GM13977 (cell line): ENCODE measurements at places on chromosomes 4 and X.

GRCh38 chrX:49100704-49101628 lies 21.3 kb upstream of the WDR45 start:
- peak; percentile 97 for DNase-seq

GRCh38 chr4:54842656-54843055 lies 184.9 kb downstream of the KIT start:
- no peak for DNase-seq

DNA sequence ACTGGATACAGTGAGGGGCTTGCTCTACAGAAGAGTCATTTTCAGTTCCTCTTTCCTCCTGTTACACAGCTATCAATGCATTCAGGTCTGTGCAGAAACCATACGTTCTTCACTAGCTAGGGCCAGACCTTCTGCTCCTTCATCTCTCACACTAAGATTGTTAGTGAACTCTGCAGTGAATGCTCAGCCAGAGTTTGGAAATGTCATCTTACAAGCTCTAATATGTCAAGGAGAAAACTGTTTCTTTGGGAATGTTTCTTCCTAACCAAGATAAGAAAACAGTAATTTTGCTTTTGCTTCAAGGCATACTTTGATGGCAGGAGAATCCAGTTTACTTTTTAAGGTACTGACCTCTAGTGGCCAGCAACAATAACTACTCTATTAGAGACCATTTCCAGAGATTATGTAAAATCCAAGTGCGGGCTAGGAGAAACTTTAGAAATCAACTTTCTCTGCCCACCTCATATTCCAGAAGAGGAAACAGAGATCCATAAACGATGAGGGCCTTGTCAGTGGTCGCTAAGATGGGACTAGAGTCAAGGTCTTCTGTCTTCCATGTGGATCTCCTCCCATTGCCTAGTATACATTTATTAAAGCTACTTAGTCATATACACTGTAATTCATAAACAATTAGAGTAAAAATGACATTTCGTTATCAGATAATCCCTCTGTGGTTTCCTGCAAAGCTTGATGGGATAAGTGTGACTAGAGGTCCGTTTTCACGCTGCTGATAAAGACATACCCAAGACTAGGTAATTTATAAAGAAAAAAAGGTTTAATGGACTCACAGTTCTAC lies 12.1 kb upstream of the CC2D2A start:
- DNase-seq: peak; percentile 32

DNA sequence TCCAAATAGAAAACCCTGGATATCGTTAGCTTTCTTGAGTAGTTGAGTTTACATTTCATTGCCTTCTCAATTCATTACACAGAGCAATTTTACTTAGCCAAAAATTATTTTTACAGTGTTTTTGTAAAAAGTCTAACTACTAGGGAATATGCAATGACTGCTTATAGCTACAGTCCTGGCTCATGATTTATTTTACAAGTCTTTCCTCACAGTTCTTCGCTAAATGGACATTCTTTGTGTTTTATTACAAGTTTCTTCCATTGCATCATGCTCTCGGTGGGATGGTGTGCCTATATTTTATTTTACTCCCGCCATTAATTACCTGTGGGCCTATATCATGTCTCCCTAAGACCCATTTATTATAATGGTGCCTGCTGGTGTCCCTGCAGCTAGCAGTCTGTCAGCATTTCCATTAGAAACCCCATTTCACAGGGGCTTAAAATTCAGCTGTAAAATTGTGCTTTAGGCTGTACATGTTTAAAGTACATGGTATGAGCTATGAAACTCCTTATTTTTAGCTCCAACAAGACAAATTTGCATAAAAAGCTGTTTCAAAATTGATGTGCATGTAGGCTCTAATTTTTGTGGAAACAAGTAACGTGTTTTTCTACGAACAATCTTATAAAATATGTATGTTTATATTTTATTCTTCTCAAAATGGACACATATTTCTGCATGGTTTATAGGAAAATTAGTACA lies 227.4 kb downstream of the SLC7A11 start:
- no peak for DNase-seq

DNA sequence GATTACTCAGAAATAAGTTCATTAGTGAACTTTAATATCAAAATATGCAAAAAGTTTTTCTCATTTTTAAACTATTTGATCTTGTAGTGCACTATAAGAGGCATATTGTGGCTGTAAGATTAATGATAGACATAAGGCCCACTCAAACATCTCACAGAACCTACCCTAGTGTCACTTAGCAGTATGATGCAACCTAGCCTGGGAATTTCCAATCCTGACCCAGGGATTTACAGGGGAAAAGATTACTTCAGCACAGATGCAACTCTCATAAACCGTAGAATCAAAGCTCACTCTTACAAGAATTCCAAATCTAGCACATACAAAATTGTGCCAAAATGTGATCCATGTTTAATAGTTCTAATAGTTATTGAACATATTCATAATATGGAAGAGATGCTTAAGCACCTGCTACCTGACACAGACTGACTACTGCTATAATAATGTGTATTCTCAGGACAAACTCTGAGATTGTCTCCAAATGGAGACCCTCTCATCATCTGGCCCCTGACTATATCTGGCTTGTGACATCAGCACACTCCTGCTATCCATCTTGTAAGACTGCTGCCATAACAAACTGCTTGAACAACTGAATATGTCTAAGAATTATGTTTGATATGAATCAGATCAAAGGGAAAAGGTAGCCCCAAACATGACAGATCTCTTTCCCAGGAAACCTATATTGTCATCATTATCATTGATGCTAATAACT lies 271.9 kb downstream of the PABPC4L start:
- no peak for DNase-seq

DNA sequence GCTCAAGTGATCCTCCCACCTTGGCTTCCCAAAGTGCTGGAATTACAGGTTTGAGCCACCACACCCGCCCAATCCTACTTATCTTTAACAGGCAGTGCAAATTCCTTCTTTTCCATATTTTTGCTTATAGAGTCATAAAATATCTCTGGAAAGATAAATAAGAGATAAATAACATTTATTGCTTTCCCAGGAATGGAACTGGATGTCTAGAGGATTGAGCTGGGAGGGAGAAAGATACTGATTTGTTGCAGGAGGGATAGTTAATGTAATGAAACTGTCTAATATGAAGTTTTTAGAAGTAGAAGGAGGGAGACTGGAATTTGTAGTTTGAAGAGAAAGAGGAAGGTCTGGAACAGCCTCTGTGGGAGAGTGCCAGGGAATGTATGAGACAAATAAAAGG lies 20.2 kb downstream of the ITGB1BP2 start:
- DNase-seq: no peak

DNA sequence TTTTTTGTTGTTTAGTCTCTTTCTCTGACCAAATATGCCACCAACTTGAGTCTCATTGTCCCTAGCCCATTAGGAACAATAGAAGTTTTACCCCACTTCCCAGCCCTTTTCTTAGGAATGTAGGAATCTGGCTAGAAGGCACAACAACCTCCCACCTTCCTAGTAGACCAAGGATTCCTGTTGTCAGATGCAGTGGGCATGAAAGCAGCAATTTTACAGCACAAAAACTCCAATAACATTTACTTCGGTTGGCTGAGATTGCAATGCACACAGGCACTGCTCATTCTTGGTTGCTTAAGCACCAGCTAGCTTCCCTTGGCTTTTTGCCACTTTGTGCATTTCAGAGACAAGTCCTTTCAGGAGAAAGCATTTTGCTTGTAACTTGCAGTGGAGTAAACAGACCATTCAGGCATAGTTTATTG lies 312.8 kb downstream of the TENM3 start:
- no peak for DNase-seq

- DNase-seq: no peak
Observed at GRCh38 chrX:150933945-150934350, 35.5 kb upstream of the CD99L2 start.

- no peak for DNase-seq
Observed at GRCh38 chr4:3473181-3473950, 10.3 kb downstream of the DOK7 start.

GRCh38 chrX:124504111-124504983 lies 158.0 kb downstream of the SH2D1A start:
- DNase-seq: no peak

- peak; percentile 30 for DNase-seq
Observed at GRCh38 chr4:109803924-109804571, 2.2 kb upstream of the CFI start.

DNA sequence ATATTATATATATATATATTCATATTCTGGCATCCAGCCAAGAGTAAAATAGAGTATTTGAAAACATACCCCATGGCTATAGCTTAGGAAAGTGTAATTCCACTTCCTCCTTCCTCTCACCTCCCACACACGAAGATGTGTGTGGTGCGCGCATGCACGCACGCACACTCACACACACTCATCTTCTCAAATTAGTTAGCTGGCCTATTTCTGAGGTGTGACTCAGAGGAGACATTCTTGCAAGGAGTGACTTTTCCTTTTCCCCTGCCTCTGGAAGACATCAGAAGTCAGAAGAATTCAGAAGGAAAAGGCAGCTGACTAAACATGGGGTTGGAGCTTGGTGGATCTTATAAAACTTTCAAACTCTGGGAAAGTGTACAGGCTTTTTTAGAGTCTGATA lies 8.8 kb downstream of the ENPEP start:
- DNase-seq: no peak

GRCh38 chrX:13383907-13384306 lies 64.1 kb upstream of the ATXN3L start:
- no peak for DNase-seq

DNA sequence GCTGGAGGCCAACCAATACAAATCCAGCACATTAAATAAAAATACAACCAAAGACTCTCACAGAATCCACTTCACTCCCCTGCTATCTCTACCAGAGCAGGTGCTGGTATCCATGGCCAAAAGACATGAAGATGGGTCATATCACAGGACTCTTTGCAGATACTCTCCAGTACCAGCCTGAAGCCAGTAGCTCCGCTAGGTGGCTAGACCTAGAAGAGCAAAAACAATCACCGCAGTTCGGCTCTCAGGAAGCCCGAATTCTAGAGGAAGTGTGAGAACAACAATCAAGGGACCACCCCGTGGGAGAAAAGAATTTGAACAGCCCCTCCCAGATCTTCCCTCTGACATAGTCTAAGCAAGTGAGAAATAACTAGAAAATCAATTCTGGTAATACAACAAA lies 20.2 kb downstream of the CLIC2 start:
- no peak for DNase-seq

- DNase-seq: peak; percentile 53
Observed at GRCh38 chr4:42568610-42569207, 88.2 kb downstream of the ATP8A1 start.

DNA sequence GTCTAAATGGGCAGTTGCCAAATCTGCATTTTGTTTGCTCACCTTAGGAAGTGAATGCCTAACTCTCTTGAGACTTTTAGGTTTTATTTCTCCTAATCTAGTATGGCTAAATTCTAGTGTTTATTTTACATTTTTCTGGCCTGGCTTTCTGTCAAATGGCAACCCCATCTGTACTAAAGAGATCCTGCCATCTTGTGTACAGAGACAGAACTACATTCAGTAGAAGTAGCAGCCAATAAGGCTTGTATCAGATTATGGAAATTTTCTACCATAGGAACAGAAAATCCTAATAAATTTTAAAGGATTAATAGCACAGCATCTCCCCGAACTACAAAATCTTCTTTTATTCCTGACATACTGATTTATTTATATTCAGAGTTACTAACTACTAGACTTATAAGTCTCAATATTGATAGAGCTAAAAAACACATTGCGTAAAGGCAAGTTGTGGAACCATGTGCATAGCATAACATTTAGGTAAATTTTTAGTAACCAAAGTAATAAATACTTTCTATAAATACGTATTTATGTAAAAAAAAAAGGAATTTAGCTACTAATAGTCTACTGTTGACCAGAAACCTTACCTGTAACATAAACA lies 45.5 kb downstream of the TMEM144 start:
- DNase-seq: peak; percentile 9
